ENCODE measurements at places on chromosomes 5 and 9.

DNA sequence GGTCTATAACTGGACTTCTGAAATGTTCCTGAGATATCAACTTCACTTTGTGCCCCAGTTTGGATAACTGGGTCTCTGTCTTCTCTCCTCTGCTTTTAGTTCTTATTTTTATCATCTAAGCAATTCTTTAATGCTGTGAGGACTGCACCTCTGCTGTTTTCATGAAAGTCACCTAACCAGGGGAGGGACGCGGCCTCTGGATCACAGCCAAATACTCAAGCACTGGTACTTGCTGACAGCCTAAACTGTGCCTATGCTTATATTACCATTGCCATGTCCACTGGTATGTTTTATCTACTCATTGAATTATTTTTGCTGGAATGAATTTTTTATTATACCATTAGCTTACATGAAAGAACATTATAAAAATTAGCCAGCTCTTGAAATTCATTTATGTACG, 674.0 kb downstream of the DMRTA1 start:
- no peak for DNase-seq

DNA sequence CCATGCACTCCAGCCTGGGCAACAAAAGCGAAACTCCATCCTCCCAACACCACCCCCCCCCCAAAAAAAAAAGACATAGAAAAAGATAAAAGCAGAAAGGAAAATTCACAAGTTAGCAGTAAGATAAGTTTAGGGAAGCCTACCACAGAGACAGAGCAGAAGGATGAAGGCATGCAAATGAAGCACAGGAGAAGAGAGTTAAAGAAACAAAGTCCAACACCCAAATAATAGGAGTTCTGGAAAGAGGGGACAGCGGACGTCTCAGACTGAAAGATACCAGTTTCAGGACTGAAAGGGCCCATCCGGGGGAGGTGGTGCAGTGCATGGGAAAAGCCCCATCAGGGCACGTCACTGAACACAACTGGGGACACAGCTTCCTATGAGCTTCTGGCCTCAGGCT, 54.3 kb downstream of the OTULIN start:
- DNase-seq: no peak

DNA sequence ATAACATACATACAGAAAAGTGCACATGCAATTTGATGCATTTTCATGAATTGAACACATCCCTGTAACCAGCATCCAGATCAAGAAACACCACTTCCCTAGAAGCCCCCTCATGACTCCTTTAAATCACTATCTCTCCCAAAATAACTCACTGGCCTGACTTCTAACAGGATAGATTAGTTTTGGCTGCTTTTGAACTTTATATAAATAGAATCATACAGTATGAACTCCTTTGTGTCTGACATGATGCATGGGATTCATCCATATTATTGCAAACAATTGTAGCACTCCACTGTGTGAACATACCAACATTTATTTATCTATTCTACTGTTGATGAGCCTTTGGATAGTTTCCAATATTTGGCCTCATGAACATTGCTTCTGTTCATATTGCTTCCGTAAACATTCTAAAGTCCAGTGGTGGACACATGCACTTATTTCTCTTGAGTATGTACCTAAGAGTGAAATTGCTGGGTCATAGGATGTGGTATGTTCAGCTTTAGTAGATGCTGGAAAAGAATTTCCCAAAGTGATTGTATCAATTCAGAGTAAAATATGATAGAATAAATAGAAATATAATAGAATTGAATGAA, 148.7 kb upstream of the GDNF start:
- DNase-seq: no peak

- DNase-seq: no peak
Measured at GRCh38 chr9:93585695-93586094, 9.3 kb downstream of the PHF2 start.

DNA sequence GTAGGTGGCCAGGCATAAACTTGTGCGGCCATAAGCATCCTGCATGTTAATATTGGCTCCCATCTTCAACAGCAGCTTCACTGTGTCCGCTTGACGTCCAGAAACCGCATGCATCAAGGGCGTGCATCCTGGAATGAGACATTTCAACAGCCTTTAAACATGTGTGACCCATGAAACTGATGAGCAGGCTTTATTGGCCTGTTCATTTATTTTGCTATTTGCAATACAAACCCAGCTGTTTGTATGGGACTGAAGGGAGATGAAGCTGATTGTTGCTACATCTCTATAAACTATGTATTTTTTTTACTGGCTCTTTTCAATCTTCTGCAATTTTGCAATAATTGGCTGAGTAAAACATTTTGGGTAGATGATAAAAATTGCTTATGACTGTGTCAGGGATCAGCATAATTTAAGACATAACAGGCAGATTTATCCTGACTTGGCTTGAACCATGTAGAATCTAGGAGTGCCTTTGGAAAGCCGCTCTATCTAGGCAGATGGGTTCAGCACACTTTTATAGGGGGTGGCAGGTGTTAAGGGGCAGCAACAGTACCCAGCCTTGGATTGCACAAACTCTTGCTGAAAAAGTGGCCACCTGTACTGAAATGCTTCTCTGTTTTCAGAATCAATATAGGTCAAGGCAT, 56.9 kb downstream of the ANKRD55 start:
- no peak for DNase-seq

DNA sequence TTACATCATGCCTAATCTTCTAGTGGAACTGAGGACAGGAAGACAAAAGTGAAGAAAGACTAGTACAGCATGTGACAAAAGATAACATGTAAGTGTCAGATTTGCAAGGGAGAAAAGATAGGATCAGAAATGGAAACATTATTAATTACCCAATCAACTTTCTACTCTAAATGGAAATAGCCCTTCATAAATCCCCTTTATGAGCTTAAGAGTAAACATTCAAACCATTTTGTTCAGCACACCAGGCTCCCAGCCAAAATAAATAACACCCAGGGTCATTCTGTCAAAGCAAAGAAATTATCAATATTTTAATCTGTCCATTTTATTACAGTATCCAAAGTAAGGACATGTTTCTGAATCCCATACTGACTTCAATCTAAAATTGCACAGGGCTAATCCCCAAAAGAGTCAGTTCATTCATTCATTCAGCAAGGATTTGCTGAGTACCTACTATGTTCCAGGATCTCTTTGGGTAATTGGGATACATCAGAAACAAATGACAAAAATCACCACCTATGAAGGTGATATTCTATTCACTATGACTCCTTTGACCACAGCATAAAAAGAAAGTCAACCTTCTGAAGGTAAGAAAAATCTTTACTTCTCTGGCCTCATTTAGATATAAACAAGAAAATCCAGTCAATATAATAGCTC, 5.3 kb downstream of the PRELID2 start:
- DNase-seq: no peak

DNA sequence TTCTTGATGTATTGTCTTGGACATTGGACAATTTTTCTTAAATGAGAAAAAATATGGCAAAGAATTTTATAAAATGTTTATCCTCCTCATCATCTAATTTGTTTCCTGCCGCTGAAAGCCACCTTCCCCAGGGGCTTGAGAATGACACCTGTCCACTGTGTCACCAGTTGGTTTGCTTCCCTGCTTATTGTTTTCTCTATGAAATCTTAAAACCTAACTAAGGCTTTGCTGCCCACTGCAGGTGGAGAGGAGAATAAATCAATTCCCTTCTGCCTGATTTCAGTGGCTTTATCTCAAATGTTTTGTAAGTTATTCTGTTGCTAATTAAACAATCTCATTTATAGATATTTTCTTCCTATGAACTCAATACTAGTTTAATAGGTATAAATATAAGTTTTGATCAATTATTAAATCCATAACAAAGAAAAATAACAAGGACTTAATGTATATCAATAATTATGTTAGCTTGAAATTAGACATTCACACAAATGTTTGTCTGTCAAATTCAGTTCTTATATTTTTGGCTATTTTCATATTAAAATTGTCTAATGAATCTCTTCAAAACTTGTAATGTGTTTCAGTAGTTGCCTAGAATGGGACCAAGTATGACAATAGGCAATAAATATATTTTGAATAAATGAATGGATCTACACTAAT, 822.5 kb downstream of the PTPRD start:
- DNase-seq: no peak

DNA sequence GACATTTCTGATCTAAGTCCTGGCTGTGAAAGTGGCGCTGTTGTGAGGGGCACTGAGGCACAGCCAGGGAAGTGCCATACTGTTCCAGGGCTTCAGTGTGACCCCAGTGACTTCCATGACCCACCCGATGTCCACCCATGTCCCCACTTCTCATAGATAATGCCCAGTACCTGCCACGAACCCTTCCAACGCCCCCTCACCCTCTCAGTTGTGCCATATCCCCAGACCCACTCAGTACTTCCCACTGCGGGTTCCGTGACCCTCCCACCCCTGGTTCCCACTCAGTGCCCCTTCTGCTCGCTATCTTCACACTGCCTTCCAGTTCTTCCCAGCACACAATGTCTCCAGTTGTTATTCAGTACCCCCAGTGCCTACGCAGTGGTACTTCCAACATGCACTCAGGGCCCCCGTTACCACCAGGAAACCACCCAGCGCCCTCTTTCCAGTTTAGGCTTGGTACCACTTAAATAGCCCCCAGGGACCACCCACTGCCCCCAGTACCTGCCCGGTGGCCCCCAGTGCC, 30.7 kb upstream of the PSD2 start:
- DNase-seq: no peak

Measured in stimulated activated CD8-positive, alpha-beta memory T cell treated with anti-CD3 and anti-CD28 coated beads, Interleukin-4, amount 100 ng/mL, for 4 hours (primary cell).